A549 treated with Hydrocortisone at 1 μM for 4 hours (cell line): ENCODE measurements at places on chromosomes 3 and 15. TPM values are rescaled to one million over a fixed set of nuclear protein-coding genes. Genes with fewer than 3 reads are reported as not detected.

Gene ZFAND6
- 88.5 to 119 TPM (median 95.1 TPM) in 5 replicates for total RNA-seq

Gene PIF1
- 13.5 to 20.0 TPM (median 14.6 TPM) in 5 replicates for total RNA-seq

Gene CCDC71
- total RNA-seq, result 11.6 to 15.2 TPM (median 14.6 TPM) in 5 replicates

Gene PSTPIP1
- 0.21 TPM in 1 of 5 replicates, not detected in the others for total RNA-seq

Gene GHRL
- total RNA-seq, result 0.13 TPM in 1 of 5 replicates, not detected in the others

Gene KIF23
- 70.6 to 103 TPM (median 79.7 TPM) in 5 replicates for total RNA-seq

Gene BLM
- total RNA-seq, result 12.2 to 15.2 TPM (median 12.5 TPM) in 5 replicates

Gene ALS2CL
- 6.5 to 8.7 TPM (median 7.8 TPM) in 5 replicates for total RNA-seq

Gene PRTG
- total RNA-seq, result 8.3 to 11.1 TPM (median 10.2 TPM) in 5 replicates

Gene GOLGA8J
- total RNA-seq, result 0.16 TPM in 1 of 5 replicates, not detected in the others

Gene ADAMTS9
- total RNA-seq, result 0.65 to 0.88 TPM (median 0.72 TPM) in 5 replicates

Gene GP5
- total RNA-seq, result not detected in 5 replicates

Gene SCAANT1
- not detected in 5 replicates for total RNA-seq

Gene GASK1A
- not detected in 5 replicates for total RNA-seq

Gene GOLGA6B
- total RNA-seq, result 0.06 to 0.09 TPM in 2 of 5 replicates, not detected in the others

Gene NOX5
- 0.11 to 0.35 TPM (median 0.20 TPM) in 5 replicates for total RNA-seq

Gene ANKDD1A
- total RNA-seq, result 1.5 to 2.0 TPM (median 1.8 TPM) in 5 replicates

Gene LOXL1
- 0.17 to 1.2 TPM (median 0.68 TPM) in 5 replicates for total RNA-seq

Gene CPNE9
- 0.10 to 0.30 TPM (median 0.18 TPM) in 5 replicates for total RNA-seq

Gene MCF2L2
- 0.13 to 0.22 TPM (median 0.18 TPM) in 5 replicates for total RNA-seq

Gene CKMT1B
- total RNA-seq, result 1.9 to 6.3 TPM (median 3.7 TPM) in 5 replicates

Gene KCNAB1
- total RNA-seq, result not detected in 5 replicates

Gene CCDC39
- total RNA-seq, result not detected in 5 replicates

Gene GPR160
- 1.4 to 1.9 TPM (median 1.6 TPM) in 5 replicates for total RNA-seq

Gene PHC3
- total RNA-seq, result 8.5 to 15.4 TPM (median 14.8 TPM) in 5 replicates

Gene LNP1
- 0.77 to 0.94 TPM (median 0.81 TPM) in 5 replicates for total RNA-seq

Gene GRAMD1C
- 0.30 to 1.1 TPM (median 0.63 TPM) in 5 replicates for total RNA-seq

Gene IL5RA
- total RNA-seq, result not detected in 5 replicates

Gene POPDC2
- 0.10 to 0.82 TPM (median 0.36 TPM) in 5 replicates for total RNA-seq

Gene ZNF860
- total RNA-seq, result 1.1 to 1.6 TPM (median 1.4 TPM) in 5 replicates

Gene NIT2
- total RNA-seq, result 66.0 to 93.9 TPM (median 89.9 TPM) in 5 replicates

Gene IQCH
- 1.1 to 2.2 TPM (median 1.4 TPM) in 5 replicates for total RNA-seq

Gene PP2D1
- total RNA-seq, result not detected in 5 replicates

Gene LRRIQ4
- not detected in 5 replicates for total RNA-seq

Gene VWA5B2
- total RNA-seq, result 0.25 to 0.60 TPM (median 0.40 TPM) in 5 replicates

Gene NEK10
- 0.59 to 1.2 TPM (median 0.67 TPM) in 5 replicates for total RNA-seq

Gene RFC4
- total RNA-seq, result 41.0 to 61.1 TPM (median 47.8 TPM) in 5 replicates

Gene FETUB
- total RNA-seq, result 0.12 to 0.34 TPM (median 0.15 TPM) in 3 of 5 replicates, not detected in the others

Gene CCPG1
- 33.6 to 43.8 TPM (median 38.8 TPM) in 5 replicates for total RNA-seq

Gene SMCO1
- total RNA-seq, result not detected in 5 replicates

Gene GOLGA6A
- total RNA-seq, result 0.03 to 0.13 TPM (median 0.12 TPM) in 4 of 5 replicates, not detected in the other

Gene THAP10
- 3.9 to 5.4 TPM (median 4.7 TPM) in 5 replicates for total RNA-seq

Gene CCDC191
- total RNA-seq, result 1.4 to 2.4 TPM (median 1.5 TPM) in 5 replicates

Gene FRMD4B
- total RNA-seq, result 0.77 to 1.4 TPM (median 0.81 TPM) in 5 replicates

Gene EPHB3
- total RNA-seq, result 0.15 to 0.21 TPM (median 0.20 TPM) in 5 replicates

Gene IRAK2
- total RNA-seq, result 12.1 to 17.6 TPM (median 15.7 TPM) in 5 replicates

Gene ZPLD1
- total RNA-seq, result 0.06 TPM in 1 of 5 replicates, not detected in the others

Gene CD200
- total RNA-seq, result not detected in 5 replicates

Gene GABRR3
- not detected in 5 replicates for total RNA-seq

Gene RTP3
- not detected in 5 replicates for total RNA-seq

Gene SECISBP2L
- total RNA-seq, result 5.3 to 10.8 TPM (median 7.9 TPM) in 5 replicates

Gene CTXN2
- 0.03 to 0.07 TPM in 2 of 5 replicates, not detected in the others for total RNA-seq

Gene GATM
- total RNA-seq, result 1.8 to 3.2 TPM (median 2.4 TPM) in 5 replicates

Gene RHCG
- 41.3 to 50.1 TPM (median 43.6 TPM) in 5 replicates for total RNA-seq
